ENCODE measurements at places on chromosomes 1 and 21.

- no peak for DNase-seq
These were observed 176.5 kb downstream of the TGFB2 start for GRCh38 chr1:218521414-218522169.

- DNase-seq: no peak
These were observed 1.7 kb downstream of the TOR1AIP1 start for GRCh38 chr1:179883745-179884138.

DNA sequence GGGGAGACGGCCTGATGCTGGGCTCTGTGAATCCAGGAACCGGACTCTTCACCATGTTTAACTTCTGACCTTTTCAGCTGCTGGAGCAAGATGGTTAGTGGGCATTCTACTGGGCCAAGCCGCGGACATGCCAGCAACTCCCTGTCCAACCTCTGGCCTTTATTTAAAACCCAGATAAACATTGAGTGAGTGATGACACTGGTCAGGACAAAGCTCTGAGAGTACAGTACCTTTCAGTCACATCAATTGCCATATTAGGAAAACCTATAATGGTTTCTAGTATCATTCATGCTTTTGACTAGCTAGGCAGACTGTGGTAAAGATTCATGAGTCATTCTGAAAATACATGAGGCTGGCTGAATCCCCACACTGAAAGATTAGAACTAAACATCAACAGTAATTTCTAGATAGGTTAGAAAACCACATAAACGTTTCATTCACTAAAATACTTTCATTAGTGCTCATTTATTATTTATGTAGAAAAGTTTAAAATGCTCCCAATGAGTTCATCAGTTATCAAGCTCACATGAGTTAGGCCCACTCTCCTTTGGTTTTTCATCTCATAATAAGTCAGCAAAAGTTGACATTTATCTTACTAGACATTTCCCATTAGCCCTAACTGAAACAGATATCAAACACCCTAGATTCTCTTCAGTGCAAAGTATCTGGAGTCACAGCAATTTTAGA lies 7.1 kb upstream of the ACTA1 start:
- DNase-seq: no peak

GRCh38 chr21:44083631-44084291 lies 23.4 kb upstream of the PWP2 start:
- no peak for DNase-seq

GRCh38 chr1:247335882-247336281 lies 4.2 kb upstream of the ZNF496 start:
- DNase-seq: no peak

GRCh38 chr1:203390298-203390697 lies 39.4 kb upstream of the FMOD start:
- no peak for DNase-seq

- no peak for DNase-seq
These were observed 50.9 kb downstream of the KCND3 start for GRCh38 chr1:111938536-111938935.

DNA sequence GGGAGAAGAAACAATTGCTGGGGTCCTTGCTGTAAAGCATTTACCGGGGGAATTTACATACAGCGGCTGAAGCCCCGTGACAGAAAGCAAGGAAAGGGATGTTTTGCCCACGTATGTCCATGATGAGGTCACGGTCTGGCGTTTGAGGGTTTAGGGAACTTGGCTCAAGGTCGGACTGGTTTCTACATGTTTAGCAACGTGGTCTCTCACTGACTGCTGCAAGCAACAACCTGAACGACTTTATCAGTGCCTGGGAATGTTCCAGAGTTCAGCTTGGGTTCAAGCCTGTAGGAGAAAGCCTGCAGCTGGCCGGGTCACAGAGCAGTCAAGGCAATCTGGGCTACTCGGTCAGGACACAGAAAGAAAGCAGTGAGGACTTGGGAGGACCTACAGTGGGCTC lies 323.3 kb downstream of the AJAP1 start:
- no peak for DNase-seq

GRCh38 chr1:208031316-208031931 lies 120.5 kb upstream of the CD34 start:
- no peak for DNase-seq

- no peak for DNase-seq
These were observed 67.0 kb downstream of the MATN1 start for GRCh38 chr1:30656171-30656940.

- no peak for DNase-seq
These were observed 7.5 kb upstream of the SOX13 start for GRCh38 chr1:204065174-204065985.

GRCh38 chr1:41673378-41673777 lies 188.9 kb upstream of the EDN2 start:
- no peak for DNase-seq

DNA sequence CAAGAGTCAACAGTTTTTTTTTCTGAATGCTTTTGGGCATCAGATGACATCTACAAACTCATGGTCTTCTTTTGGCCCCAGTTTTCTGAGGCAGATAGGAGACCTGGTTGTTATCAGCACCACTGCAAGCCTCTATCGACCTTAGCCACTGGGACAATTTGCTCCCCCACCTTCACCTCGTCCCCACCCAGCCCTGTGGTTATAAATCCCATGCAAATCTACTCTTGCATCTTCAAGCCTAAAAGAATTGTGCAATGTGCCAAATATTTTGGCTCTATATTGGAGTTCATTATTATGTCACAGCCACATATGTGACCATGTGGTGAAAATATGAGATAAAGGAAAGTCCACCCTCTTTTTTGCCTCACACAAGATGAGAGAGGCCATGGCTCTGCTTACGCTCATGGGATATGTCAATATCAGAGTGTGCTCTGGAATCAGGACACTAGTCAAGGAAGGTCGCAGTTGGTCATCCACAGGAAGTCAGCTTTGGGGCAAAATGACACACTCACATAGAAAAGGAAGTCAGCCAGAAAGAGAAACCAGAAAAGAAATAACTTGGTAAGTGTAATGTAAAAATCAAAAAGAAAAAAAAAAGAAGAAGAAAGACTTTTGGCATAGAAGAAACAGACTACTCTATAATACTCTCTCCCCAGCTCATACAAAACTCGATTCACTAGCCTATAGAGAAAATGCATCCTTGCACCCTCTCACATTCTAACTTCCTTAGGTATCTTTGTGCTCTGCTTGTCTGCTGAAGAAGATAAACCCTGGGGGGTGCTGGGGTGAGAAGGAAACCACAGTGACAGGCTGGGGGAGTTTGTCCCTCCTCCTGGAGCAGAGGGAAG lies 21.2 kb downstream of the SLC30A10 start:
- DNase-seq: no peak

DNA sequence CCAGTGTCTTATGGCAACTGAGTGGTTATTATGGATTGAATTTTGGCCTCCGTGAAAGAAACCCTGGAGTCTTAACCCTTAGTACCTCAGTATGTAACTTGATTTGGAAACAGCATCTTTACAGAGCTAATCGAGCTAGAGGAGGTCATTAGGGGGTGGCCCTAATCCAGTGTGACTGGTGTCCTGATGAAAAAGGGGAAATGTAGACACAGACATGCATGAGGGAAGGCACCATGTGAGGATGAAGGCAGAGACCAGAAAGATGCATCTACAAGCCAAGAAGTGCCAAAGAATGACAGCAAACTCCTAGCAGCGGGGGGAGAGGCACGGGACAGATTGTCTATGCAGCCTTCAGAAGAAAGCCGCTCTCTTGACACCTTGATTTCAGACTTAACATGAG lies 14.7 kb downstream of the DOP1B start:
- no peak for DNase-seq

GRCh38 chr1:102420034-102420433 lies 423.3 kb upstream of the OLFM3 start:
- DNase-seq: no peak

- DNase-seq: no peak
These were observed 26.8 kb upstream of the RASAL2 start for GRCh38 chr1:178066908-178067614.

- DNase-seq: no peak
These were observed 53.3 kb upstream of the FGGY start for GRCh38 chr1:59243550-59243949.

DNA sequence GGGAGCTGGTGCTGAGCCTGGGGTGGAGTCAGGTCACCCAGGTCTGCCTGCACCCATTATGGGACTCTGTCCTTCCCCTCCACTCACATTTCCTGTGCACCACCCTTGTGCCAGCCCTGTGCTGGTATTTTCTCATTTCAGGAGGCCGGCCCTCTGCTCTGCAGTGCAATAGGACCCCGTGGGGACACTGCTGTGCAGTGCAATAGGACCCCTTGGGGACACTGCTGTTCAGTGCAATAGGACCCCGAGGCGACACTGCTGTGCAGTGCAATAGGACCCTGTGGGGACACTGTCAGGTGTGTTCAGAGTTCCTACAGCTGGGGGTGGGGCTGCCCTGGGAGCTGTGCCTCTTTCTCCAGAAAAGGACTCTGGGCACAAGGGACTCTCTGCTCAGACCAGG lies 36.2 kb upstream of the DMBX1 start:
- DNase-seq: no peak

DNA sequence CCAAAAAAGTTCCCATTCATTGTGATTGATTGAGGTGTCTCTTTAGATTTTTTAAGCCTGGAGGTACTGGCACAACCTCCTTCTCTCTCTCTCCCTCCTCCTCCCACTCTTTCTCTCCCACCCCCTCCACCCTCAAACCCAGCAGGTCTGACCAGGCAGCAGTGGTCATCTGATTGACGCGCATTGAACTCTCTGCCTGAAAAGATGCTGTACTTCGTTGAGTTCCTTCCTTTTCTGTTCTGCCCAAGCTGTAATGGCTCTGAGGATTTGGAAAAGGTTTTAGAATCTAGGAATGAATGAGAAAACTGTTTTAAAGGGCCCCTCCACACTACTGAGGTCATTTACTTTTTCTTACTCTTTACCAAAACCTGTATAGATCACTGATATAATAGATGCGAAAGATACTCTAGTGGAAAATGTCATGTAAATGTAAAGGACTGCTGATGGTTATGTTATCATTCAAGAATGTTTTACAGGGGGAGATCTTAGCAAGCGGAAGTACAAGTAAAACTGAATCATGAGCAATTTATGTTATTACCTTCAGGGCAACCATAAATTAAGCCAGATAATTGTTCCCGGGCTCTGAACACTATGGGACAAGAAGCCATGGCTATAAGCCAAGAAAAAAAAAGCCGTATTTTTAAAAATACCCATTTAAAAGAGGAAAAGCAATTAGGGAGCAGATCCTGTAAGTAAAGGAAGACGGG lies 25.2 kb upstream of the DYRK1A start:
- no peak for DNase-seq

Data from T47D (cell line).